Ascending aorta (tissue), 2 donors: ENCODE measurements at places on chromosomes 2 and 18. TPM values are rescaled to one million over a fixed set of nuclear protein-coding genes. Genes with fewer than 3 reads are reported as not detected.

STRADB gene
- total RNA-seq: 22.8 TPM

ANKRD30B gene
- total RNA-seq: not detected

RTP5 gene
- total RNA-seq: not detected

OTOF gene
- total RNA-seq: not detected

DSG3 gene
- total RNA-seq: not detected

MYOM1 gene
- total RNA-seq: 7.8 TPM

SLC9A4 gene
- not detected for total RNA-seq

CYS1 gene
- total RNA-seq: 13.8 TPM

KCNE4 gene
- 18.3 TPM for total RNA-seq

SNORC gene
- not detected for total RNA-seq

OTOS gene
- not detected for total RNA-seq

CNTNAP5 gene
- total RNA-seq: not detected

LTBP1 gene
- 295 TPM for total RNA-seq

GKN2 gene
- total RNA-seq: 0.75 TPM

- DNase-seq: no peak
- H3K27me3 ChIP-seq: no peaks in the 10 kb centered on the region
- no peaks in the 10 kb centered on the region for H3K36me3 ChIP-seq
- no peak overlapping the region for H3K27ac ChIP-seq
- no peaks in the 10 kb centered on the region for H3K4me1 ChIP-seq
These were observed 1.3 kb upstream of the MYT1L start for GRCh38 chr2:2332381-2332780.

GRCh38 chr2:233119806-233120205 lies 59.7 kb downstream of the INPP5D start:
- H3K27ac ChIP-seq: no peak overlapping the region
- no peaks in the 10 kb centered on the region for H3K27me3 ChIP-seq
- DNase-seq: no peak

- H3K27me3 ChIP-seq: no peaks in the 10 kb centered on the region
- H3K27ac ChIP-seq: no peak overlapping the region
- no peak overlapping the region for H3K4me3 ChIP-seq
- H3K36me3 ChIP-seq: no peaks in the 10 kb centered on the region
- DNase-seq: no peak
These were observed 129.6 kb downstream of the GALNT14 start for GRCh38 chr2:31008561-31009114.

DNA sequence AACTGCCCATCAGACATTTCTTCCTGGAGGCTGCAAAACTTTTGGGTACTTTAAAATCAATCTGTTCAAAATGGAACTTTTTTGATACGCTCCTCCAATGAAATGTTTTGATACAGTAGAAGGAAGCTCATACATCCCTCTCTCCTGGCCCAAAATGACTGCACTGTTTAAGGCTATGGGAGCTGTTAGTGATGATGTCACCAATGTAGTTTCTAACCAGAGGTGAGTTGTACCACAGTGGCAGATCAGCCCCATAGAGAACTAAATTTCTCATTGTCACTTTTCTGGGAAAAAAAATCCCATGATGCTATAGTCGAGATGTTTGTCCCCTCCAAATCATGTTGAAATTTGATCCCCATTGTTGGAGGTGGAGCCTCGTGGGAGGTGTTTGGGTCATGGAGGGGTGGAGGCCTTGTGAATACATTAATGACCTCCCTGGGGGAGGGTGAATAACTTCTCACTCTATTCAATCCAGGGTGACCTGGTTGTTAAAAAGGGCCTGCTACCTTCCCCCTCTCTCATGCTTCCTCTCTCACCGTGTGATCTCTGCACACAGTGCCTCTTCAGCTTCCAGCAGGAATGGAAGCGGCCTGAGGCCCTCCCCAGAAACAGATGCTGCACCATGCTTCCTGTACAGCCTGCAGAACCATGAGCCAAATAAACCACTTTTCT lies 117.4 kb upstream of the NPAS2 start:
- no peaks in the 10 kb centered on the region for H3K36me3 ChIP-seq
- no peaks in the 10 kb centered on the region for H3K4me1 ChIP-seq
- H3K4me3 ChIP-seq: no peak overlapping the region
- H3K27me3 ChIP-seq: no peaks in the 10 kb centered on the region

DNA sequence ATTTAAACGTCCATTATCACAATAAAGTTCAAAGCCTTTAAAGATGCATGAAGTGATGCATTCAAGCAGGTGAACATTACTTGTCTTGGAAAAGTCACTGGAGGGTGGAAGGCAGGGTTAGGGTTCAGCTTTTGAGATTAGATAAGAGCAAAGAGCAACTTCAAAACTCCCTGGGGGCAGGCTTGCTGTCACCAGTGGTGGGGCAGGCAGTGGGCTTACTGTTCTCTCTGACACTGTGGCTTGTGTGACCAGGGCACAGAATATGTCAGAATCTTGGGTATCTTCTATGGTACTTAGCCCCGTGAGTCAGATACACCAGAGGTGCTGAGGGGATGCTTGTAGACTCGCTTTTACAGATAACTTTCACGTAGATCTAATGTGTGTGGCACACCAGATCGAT lies 52.8 kb downstream of the WIPF1 start:
- no peaks in the 10 kb centered on the region for H3K27me3 ChIP-seq
- no peak for DNase-seq
- H3K27ac ChIP-seq: no peak overlapping the region

- H3K36me3 ChIP-seq: no peaks in the 10 kb centered on the region
- H3K4me1 ChIP-seq: no peaks in the 10 kb centered on the region
- no peak for DNase-seq
- H3K27me3 ChIP-seq: no peaks in the 10 kb centered on the region
These were observed 298.2 kb upstream of the CHST9 start for GRCh38 chr18:27483276-27483675.

- H3K4me3 ChIP-seq: no peak overlapping the region
- H3K4me1 ChIP-seq: no peaks in the 10 kb centered on the region
- no peaks in the 10 kb centered on the region for H3K27me3 ChIP-seq
- no peaks in the 10 kb centered on the region for H3K36me3 ChIP-seq
- DNase-seq: no peak
These were observed 65.4 kb downstream of the INPP5D start for GRCh38 chr2:233125455-233126065.

GRCh38 chr18:35076135-35076924 lies 35.1 kb downstream of the MAPRE2 start:
- no peak overlapping the region for H3K27ac ChIP-seq
- H3K27me3 ChIP-seq: no peaks in the 10 kb centered on the region
- H3K4me3 ChIP-seq: no peak overlapping the region
- no peak for DNase-seq

DNA sequence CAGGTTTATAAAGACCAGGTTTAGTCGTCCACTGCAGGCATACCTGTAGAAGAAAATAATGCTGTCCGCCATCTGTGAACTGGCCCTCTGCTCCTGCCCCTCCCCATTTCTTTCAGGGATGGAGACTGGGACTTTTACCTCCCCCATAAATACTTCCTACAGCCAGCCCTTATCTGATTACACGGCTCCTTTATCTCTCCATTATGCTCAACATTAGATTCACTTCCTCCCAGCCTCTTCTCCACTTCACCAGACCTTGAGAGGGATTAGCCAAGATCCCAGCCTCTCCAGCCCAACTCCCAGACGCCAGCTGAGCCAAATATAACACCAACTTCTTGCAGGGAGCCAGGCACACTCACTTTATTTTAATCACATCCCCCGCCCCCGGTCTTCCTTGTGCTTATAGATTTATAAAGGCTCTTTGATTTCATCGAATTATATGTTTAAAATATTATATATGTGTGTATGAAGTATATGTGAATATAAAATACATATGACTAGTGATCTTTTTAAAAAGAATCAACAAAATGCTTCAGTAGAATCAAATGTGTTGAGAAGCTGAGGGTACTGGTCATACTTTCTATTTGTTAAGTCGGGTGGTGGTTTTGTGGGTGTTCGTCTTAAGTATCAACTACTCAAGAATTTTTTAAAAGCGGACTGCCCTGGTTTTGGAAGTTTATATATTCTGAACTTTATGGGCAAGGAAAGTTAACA lies 81.0 kb downstream of the SPRED2 start:
- no peaks in the 10 kb centered on the region for H3K36me3 ChIP-seq
- no peaks in the 10 kb centered on the region for H3K27me3 ChIP-seq

DNA sequence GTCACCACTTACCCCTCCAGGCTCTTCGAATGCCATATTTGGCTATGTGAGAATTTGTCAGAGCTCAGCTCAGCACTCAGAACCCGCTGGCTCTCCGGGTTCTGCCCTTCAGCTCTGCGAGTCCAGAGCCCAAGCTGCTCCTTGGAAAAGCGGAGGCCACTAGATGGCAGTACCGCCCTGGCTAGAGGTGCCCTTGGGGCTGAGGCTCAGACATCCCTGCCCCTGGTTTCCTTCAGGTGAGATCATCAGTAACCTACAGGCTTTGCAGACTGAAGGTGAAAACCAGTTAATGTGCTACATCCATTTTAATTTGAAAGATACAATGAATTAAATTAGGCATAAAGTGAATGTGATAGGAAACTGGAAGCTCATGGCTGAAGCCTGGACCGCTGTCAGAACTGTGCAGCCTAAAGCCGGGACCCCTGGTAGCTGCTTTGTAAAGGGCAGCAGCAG lies 285.6 kb downstream of the AGAP1 start:
- no peaks in the 10 kb centered on the region for H3K27me3 ChIP-seq
- no peak overlapping the region for H3K27ac ChIP-seq
- no peak for DNase-seq
- no peak overlapping the region for H3K4me3 ChIP-seq
- H3K36me3 ChIP-seq: no peaks in the 10 kb centered on the region

DNA sequence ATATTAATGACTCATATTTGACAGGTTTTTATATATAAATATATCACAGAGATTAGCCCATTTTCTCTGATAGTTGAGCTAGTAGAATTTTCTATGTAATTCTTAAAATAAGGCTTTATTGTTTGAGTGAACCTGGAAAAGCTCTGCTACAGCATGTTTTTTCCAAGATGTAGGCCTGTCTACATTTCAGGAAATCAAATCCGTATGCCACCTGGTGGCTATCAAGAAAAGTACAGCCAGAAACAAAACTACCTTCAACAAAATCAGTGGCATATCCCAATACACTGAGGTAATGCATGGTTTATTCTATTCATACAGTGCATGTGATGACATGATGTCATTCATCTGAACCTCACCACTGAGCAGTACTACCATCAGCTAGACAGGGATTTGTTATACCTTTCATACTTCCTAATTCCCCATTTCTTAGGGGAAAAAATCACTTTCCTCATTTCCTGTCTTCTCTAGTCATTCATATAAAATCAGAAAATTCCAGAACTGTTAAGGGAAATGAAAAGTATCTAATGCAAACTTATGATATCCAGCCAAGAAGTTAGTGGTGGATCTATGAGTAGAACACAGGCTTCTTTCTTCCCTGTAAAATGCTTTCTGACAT lies 310.4 kb upstream of the SYT4 start:
- DNase-seq: no peak
- no peaks in the 10 kb centered on the region for H3K36me3 ChIP-seq
- H3K27me3 ChIP-seq: no peaks in the 10 kb centered on the region
- no peaks in the 10 kb centered on the region for H3K4me1 ChIP-seq

DNA sequence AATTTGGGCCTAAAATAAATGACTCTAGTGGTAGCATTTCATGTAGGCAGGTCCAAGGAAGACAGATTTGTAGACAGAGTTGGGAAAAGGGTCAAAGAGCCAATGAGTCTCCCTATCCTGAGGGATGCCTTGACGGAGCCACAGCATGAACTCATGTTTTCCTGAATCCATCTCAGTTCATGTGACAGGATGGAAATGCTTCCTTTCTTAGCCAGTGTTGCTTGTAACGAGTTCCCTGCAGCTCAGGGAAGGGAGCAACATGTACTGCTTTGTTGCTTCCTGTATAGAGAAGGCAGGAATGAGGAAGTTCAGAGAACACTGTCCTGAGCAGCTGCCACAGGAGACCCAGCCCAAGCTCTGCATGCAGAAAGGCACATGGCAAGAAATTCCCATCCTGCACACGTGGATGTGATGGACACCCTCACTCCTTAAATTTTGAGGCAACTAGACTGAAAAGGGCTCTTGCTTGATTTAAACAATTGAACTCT lies 27.9 kb downstream of the TMEM17 start:
- no peaks in the 10 kb centered on the region for H3K27me3 ChIP-seq
- no peak overlapping the region for H3K4me3 ChIP-seq
- H3K36me3 ChIP-seq: no peaks in the 10 kb centered on the region
- peak overlapping the region; percentile 37 for H3K27ac ChIP-seq
- peaks cover 21% of the 10 kb centered on the region for H3K4me1 ChIP-seq

GRCh38 chr18:33469699-33470098 lies 29.2 kb upstream of the CCDC178 start:
- H3K27ac ChIP-seq: no peak overlapping the region
- H3K4me3 ChIP-seq: no peak overlapping the region
- no peaks in the 10 kb centered on the region for H3K36me3 ChIP-seq
- DNase-seq: no peak

GRCh38 chr2:3036432-3037125 lies 341.0 kb downstream of the EIPR1 start:
- no peaks in the 10 kb centered on the region for H3K27me3 ChIP-seq
- DNase-seq: no peak
- H3K4me3 ChIP-seq: no peak overlapping the region
- H3K36me3 ChIP-seq: no peaks in the 10 kb centered on the region
- H3K4me1 ChIP-seq: no peaks in the 10 kb centered on the region
- H3K27ac ChIP-seq: no peak overlapping the region

DNA sequence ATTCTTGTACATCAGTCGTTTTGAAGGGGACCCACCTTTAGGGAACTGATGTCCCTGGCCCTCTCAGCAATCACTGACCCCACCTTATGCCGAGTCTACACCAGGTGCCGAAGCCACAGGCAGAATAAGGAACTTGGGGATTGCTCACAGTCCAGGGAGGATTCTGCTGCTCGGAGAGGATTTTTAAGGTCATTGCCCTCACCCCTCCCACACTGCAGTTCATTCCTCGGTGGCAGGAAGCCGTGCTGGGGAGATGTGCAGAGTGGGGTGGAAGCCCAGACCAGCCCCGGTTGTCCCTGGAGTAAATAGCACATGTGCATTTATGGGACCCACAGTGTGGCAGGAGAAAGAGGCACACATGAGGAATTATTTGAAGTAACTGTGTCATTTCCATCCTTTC lies 50.4 kb downstream of the PLB1 start:
- no peak overlapping the region for H3K4me3 ChIP-seq
- no peaks in the 10 kb centered on the region for H3K27me3 ChIP-seq
- H3K27ac ChIP-seq: no peak overlapping the region
- no peak for DNase-seq
- H3K36me3 ChIP-seq: no peaks in the 10 kb centered on the region
